ENCODE measurements at places on chromosomes 16 and 17.
A peak's percentile ranks its signal among the peaks of the same experiment; 100 is the strongest.

- DNase-seq = no peak
These were observed 5.7 kb upstream of the LIMD2 start for GRCh38 chr17:63705657-63706056.

DNA sequence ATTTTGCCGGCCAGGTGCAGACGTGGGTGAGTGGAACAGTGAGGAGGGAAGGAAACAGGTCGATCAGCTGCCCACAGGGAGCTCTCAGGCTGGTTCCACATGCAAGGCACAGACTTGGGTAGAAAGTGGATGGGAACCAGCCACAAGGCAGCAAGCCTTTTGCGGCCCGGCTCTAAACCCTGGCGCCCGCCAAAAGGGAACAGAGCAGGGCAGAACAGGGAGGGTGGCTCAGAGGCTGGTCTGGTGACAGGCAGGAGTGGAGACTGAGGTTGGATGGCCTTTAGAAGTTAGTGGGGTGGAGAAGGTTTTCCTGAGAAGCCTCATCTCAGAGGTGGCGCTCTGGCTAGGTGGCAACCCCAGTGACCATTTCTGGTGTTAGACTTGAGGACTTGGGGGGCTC is 10.4 kb downstream of the LLGL2 start:
- DNase-seq = no peak

GRCh38 chr16:15961571-15962090 is 12.2 kb downstream of the ABCC1 start:
- no peak for DNase-seq

GRCh38 chr16:2898831-2899563 is 12.7 kb upstream of the FLYWCH1 start:
- DNase-seq = no peak

DNA sequence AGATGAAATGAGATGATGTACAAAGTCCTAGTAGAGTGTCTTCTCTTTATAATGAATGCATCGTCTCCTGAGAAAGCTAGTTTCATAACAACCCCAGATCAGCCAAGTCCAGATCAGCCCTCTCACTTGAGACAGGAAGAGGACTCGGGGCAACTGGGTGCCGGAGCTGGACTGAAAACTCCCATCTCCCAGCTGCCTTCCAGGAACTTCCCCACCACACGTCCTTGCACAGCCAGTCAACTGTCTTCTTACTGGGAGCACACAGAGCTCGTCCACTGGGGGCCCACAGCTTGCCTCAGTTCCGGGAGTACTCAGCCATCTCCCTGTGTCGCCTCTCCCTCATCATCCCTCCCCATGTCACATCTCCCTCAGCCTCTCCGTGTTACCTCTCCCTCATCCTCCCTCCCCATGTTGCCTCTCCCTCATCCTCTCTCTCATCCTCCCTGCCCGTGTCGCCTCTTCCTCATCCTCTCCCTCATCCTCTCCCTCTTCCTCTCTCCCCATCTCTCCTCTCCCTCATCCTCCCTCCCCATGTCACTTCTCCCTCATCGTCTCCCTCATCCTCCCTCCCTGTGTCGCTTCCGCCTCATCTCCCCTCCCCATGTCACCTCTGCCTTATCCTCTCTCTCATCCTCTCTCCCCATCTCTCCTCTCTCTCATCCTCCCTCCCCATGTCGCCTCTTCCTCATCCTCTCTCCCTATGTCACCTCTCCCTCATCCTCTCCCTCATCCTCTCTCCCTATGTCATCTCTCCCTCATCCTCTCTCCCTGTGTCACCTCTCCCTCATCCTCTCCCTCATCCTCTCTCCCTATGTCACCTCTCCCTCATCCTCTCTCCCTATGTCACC is 22.4 kb upstream of the KCNH6 start:
- DNase-seq = no peak

DNA sequence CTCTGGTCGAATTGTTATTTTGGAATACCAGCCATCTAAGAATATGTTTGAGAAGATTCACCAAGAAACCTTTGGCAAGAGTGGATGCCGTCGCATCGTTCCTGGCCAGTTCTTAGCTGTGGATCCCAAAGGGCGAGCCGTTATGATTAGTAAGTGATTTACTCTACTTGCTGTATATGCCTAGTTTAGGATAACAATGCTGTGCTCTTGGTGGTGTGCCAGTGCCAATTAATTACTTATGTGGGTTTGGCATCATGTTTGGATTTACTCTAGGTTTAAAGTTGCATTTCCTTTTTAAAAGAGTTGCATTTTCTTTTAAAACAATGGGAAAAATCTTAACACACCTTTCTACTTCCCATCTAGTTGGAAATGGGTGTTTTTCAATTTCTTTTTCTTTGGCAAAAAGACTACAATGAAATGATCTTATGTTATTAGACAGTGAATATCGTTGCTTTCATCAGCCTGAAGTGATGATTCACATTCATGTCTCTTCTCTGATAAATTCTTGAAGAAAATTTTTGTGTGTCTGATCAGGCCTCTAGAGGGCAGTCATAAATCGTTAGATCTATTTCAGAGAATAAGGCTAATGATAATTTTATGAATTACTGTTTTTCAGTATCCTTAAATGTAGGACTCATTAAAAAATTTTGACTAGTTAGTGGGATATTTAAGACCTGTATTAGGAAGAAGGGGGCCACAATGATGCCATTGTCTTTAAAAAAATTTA is 5.6 kb downstream of the SF3B3 start:
- DNase-seq = no peak

GRCh38 chr16:318628-319027 is 33.9 kb downstream of the AXIN1 start:
- no peak for DNase-seq

DNA sequence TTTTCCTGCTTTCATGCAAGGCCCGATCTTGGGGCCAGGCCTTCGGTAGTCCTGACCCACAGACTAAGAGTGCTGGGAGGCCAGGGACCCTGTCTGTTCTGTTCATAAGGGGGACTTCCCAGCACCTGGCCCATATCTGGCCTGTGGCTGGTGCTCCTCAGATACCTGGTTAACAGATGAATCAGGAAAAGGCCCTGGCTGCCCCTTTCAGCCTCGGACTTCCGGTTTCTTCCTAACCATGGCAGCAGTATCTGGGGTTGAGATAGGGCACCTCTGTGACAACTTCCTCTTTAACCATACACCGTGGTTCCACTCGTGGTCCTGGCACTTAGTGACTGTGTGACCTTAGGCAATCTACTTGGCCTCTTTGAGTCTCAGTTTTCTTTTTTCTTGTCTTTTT is 18.4 kb downstream of the PLCG2 start:
- no peak for DNase-seq

DNA sequence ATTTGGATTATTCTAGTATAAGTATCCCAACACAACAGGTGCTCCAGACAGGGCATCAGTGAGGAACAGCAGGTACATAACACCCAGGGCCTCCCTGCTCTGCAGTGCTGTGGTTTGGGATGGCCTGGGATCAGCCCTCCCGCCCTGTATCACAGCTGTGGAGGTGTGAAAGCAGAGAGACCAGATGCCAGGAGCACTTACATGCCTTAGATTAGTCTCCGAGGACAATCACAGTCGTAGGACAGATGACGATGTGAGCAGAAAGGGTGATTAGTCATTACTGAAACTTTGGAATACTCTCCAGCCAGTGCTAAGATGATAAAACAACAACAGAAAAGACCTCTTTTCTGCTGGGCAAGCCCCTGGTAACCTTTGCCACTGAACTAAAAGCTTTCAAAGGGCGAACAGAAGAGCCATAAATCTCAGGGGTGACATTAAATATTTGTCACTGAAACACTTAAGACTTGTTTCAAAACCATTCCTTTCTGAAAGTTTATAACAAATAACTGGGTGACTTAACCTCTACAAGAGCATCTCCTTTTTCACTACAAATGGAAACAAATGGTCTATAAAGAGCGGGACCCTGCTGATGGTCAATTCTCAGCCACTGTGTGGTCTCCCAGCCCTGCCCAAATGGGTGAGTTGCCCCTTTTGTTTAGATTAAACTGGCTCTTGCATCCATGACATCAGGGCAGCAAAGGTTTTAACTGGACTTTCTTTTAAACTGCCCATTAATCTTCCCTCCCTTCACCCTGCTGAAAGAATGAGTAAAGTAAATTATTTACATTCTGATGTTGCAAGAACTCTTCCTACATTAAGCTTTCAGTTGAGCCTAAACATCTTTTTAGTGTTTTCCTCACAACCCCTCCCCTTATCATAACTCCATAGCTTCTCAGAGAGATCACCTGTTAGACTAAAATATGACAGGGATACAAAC is 183.1 kb upstream of the COX10 start:
- DNase-seq = no peak

DNA sequence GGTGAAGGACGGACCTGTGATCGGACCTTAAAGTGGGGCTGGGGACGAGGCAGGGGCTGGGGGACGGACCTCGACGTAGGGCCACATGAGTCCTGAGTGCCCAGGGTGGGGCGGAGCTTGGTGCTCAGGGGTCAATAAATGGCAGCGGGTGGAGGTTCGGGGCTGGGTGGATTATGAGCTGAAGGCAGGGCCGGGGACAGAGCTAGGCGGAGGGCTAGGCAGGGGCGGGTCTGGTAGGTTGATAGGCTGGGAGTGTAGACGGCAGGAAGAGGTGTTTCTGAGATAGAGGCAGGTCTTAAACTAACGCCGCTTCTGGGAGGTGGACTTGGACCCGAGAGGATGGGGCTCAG is 733 bp downstream of the CHRNB1 start:
- DNase-seq = no peak

- DNase-seq = no peak
These were observed 5.4 kb downstream of the CD300LB start for GRCh38 chr17:74525781-74526288.

GRCh38 chr17:67421869-67422273 is 44.8 kb downstream of the PITPNC1 start:
- peak; percentile 30 for DNase-seq

GRCh38 chr16:31134625-31135534 is 647 bp downstream of the PRSS8 start:
- no peak for DNase-seq

GRCh38 chr16:21150375-21151001 is at the start of gene DNAH3:
Gene DNAH3, minus strand, starts transcription at chr16:21150846. Its CDS starts 527 bp downstream, at chr16:21150319.
- DNase-seq = no peak

GRCh38 chr17:70535986-70536385 is 366.7 kb downstream of the KCNJ2 start:
- no peak for DNase-seq

- no peak for DNase-seq
These were observed 15.8 kb upstream of the IGFALS start for GRCh38 chr16:1809281-1809801.

GRCh38 chr17:65576939-65577338 is 15.5 kb upstream of the AXIN2 start:
- no peak for DNase-seq

DNA sequence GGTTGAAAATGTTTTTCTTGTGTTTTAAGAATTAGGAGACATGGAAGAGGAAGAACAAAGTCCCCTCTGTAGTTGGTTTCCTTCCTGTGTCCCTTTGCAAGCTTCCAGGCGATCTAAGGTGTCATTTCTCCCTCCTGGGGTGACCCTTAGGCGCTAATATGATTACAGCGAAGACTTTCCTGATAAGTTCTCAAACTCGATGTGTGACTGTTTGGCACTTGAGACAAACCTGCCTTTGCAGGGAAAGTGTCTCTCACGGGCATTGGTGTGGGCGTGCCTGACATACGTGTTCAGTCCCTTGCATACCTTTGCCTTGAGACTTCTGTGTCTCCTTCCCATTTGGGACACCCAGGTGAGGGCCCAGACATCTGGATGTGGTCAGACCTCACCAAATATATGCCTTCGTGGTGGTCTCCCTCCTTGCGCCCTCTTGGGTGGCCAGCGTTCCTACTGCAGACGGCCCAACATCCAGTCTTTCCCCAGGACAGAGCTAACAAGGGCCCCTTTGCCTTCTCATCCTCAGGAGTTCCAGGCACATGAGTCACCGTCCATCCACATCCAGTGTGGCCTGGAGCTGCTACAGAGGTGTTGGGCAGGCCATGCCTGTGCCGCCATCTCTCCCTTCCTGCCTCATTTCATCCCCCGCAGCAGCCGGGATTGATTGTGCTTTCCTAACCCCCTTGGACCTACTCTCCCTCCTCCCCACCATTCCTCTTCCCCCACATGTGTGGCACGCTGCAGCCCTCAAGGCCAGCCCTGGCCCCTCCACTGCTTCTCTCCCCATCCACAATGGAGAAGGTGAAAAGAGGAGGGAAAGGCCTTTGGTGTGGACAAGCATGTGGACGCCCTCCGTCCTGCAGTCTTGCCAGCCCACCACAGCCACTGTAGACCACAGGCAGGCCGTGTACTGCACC is 3.1 kb upstream of the JPT2 start:
- no peak for DNase-seq

- no peak for DNase-seq
These were observed 30.9 kb downstream of the DCAKD start for GRCh38 chr17:45020354-45021138.

DNA sequence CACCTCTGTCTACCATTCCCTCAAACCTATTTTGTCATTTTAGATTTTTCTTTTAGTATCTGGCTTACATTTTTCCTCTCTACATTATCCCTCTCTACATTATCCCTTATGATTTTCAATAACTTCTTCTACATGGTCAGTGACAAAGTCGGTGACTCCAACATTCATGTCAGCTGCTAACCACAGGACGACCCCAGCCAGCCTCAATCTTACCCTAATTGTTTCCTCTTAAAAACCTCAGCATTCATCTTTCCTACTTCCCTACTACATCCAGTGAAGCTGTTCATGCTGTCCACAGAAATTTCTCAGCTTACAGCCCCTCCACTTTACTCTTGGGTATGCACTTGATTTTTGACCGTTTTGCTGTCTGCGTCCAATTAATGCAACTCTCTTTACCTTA is 8.3 kb downstream of the MYH10 start:
- no peak for DNase-seq

DNA sequence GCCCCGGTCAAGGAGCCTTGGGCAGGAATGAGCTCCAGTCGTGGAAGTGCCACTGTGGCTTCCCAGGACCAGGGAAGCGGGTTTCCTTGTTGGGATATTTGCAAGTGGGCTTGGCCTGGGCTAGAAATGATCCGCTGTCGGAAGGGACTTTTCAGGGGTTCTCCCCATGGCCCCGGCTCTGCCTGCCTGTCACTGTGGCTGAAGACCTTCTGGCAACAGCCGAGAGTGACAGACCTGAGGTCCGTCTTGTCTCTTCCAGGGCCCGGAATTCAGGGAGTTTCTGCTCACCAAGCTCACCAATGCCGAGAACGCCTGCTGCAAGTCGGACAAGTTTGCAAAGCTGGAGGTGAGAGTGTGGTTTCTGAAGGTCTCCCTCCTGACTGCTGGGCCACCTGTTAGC is 57.7 kb downstream of the OR1D5 start:
- DNase-seq = no peak

DNA sequence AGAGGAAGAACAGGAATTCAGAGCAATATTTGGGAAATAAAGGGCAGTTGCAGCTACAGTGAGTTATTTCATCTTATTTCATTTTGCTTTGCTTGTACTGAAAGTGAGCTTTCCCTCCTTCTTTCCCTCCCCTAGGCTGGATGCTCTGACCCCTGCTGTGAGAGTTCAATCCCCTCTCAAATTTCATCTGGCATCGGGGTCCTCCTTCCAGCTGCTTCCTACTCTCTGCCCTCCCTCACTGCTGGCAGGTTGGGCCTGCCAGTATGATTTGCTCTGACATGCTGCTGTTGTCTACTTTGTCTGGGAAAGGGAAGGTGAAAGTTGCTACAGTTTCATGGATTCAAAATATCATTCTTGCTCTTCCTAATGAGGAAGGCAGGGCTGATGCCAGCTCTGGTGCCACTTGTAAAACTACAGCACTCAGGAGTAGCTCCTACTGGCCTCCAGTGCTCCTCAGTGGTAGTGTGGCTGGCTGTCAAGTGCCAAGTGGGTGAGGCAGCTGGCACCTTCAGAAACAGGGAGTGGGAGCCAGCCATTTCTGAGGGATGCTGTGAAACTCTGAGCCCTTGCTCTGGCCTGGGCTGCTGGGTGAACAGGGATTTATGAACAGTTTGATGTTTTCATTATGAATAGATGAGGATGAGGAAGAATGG is 408.6 kb downstream of the HAPSTR1 start:
- DNase-seq = no peak

Measured in stimulated activated CD8-positive, alpha-beta memory T cell treated with anti-CD3 and anti-CD28 coated beads, Interleukin-15, amount 100 ng/mL, for 1 hour (primary cell).